ENCODE measurements at places on chromosomes 16 and 17.

GRCh38 chr16:23863511-23864422 is 28.0 kb downstream of the PRKCB start:
- no peak for DNase-seq

- no peak for DNase-seq
Observed at GRCh38 chr16:71479420-71479819, 9.7 kb downstream of the ZNF19 start.

GRCh38 chr17:77470800-77471733 is 330.3 kb downstream of the SEC14L1 start:
- DNase-seq, result no peak

DNA sequence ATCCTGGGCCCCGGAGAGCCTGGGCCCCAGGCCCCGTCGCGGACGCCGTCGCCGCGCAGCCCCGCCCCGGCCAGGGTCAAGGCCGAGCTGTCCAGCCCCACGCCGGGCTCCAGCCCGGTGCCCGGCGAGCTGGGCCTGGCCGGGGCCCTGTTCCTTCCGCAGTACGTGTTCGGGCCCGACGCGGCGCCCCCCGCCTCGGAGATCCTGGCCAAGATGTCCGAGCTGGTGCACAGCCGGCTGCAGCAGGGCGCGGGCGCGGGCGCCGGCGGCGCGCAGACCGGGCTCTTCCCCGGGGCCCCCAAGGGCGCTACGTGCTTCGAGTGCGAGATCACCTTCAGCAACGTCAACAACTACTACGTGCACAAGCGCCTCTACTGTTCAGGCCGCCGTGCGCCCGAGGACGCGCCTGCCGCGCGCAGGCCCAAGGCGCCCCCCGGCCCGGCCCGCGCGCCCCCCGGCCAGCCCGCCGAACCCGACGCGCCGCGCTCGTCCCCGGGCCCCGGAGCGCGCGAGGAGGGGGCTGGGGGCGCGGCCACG is 36.8 kb upstream of the ZC3H18 start:
- no peak for DNase-seq

DNA sequence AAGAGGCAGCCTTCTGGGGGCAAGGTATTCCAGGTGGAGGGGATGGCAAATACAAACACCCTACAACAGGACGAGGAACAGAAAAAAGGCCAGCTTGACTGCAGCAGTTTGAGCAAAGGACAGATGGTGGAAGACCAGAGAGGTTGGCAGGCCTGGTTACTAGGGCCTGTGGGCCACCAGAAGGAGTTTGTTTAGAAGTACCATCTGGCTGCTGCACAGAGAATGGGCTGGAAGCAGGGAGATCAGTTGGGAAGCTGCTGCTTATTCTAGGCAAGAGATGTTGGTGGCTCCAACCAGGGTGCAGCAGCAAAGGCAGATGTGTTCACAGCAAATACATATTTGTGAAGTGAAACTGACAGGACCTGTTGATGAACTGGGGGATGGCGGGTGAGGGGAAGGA is 2.9 kb upstream of the YPEL2 start:
- no peak for DNase-seq

- no peak for DNase-seq
Observed at GRCh38 chr16:75238132-75238852, 13.1 kb downstream of the BCAR1 start.

DNA sequence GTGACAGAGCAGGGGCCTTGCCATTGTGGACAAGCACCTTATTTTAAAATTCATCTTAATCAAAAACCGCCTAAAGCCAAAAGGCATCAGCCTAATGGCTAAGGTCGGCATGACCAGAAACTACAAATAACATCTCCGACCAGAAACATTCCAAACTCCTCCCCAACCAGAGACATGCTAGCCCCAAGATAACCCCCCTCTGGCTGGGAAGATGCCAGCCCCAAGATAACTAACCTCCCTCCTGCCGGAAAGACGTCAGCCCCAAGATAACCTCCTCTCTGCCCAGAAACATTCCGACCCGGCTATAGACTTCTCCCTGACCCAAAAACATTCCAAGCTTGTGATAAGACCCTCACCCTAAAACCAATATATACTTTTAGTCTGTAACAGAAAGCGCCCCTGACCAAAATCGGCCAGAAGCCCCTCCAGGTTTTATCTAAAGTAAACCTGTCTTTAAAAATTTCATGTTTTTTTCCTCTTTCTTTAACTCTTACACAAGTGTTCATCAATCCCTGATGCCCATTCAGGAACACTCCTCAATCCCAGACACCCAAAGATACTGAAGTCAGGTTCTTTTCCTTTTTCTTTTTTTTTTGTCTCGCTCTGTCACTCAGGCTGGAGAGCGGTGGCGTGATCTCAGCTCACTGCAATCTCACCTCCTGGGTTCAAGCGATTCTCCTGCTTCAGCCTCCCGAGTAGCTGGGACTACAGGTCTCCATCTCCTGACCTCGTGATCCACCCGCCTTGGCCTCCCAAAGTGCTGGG is 32.7 kb downstream of the TLE7 start:
- DNase-seq, result no peak
